ENCODE measurements at places on chromosomes 4 and X. TPM values are rescaled to one million over a fixed set of nuclear protein-coding genes. Genes with fewer than 3 reads are reported as not detected.

The SLC7A11 gene
- total RNA-seq = 15.4 TPM

The SHOX gene
- total RNA-seq = not detected

The HTN1 gene
- total RNA-seq = not detected

The TSR2 gene
- 42.2 TPM for total RNA-seq

The SYP gene
- 8.7 TPM for total RNA-seq

The TMPRSS11F gene
- total RNA-seq = not detected

The ARHGAP24 gene
- not detected for total RNA-seq

The BEND2 gene
- total RNA-seq = not detected

The RXFP1 gene
- not detected for total RNA-seq

The TLR3 gene
- 0.09 TPM for total RNA-seq

The SSX5 gene
- total RNA-seq = not detected

The DTHD1 gene
- total RNA-seq = 13.5 TPM

The XG gene
- not detected for total RNA-seq

The ANOS1 gene
- not detected for total RNA-seq

The GAK gene
- 136 TPM for total RNA-seq

The TLL1 gene
- not detected for total RNA-seq

The ARHGEF38 gene
- not detected for total RNA-seq

The SMAD1 gene
- 9.1 TPM for total RNA-seq

The VEGFD gene
- total RNA-seq = not detected

The CT83 gene
- not detected for total RNA-seq

The NHSL2 gene
- 0.26 TPM for total RNA-seq

The SNCA gene
- total RNA-seq = 0.37 TPM

The C4orf36 gene
- not detected for total RNA-seq

The ABLIM2 gene
- total RNA-seq = 0.34 TPM

The USP26 gene
- not detected for total RNA-seq

The FATE1 gene
- not detected for total RNA-seq

The LRIT3 gene
- 0.46 TPM for total RNA-seq

The OTUD5 gene
- total RNA-seq = 137 TPM

Measured in activated T-cell treated with anti-CD3 and anti-CD28 coated beads, Interleukin-2, amount 50 U/mL, for 72 hours (primary cell).